Fibroblast of mammary gland (primary cell): ENCODE measurements at places on chromosomes 4 and X.

GRCh38 chrX:33987458-33987857 lies 144.7 kb downstream of the FAM47A start:
- no peak for DNase-seq

GRCh38 chr4:1012034-1012739 lies 761 bp downstream of the FGFRL1 start:
- no peak for DNase-seq

GRCh38 chr4:71907071-71907470 lies 123.2 kb upstream of the GC start:
- DNase-seq, result no peak

GRCh38 chr4:163747293-163747692 lies 252.8 kb downstream of the TMA16 start:
- no peak for DNase-seq

- peak; percentile 8 for DNase-seq
These were observed 259.6 kb downstream of the UNC5C start for GRCh38 chr4:95289028-95289634.

DNA sequence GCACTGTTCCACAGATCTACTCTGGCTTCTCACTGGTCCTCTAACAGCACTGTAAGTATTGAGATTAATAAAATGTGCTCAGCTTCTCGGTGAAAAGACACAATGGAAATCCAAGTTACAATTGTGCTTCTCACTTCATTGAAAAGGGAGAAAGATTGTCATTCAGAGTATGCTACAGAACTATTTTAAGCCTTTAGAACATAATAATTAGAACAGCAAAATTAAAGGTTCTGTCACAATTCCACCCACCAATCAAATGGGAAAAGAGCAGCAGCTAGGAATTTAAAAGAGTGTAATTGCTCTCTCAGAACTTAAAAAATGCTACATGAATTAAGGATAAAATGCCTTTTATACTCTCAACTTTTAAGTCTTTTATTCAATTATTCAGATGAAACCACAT lies 329.4 kb downstream of the ANK2 start:
- no peak for DNase-seq

GRCh38 chrX:22237479-22237878 lies 35.2 kb upstream of the CBLL2 start:
- no peak for DNase-seq

DNA sequence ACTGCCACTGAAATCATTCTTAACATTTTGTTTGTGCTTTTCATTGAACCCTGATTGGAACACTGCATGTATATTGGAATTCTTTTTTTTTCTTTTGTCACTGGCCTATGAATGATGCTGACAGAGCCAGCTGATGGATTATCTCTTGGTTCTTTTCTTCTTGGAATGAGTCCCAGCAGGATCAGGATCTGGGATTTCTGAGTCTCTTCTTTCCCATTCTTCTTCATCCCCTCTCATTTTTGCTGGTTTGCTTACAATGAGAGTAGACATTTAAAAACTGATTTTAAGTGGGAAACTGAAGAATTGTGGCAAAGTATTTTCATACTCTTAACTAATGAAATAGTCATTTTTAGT lies 9.0 kb downstream of the DCUN1D4 start:
- no peak for DNase-seq

GRCh38 chr4:35247047-35247446 lies 997.3 kb downstream of the ARAP2 start:
- DNase-seq, result no peak

- peak; percentile 31 for DNase-seq
These were observed 69.4 kb downstream of the TBC1D9 start for GRCh38 chr4:140686796-140687195.

- peak; percentile 66 for DNase-seq
These were observed 12.8 kb upstream of the ELOVL6 start for GRCh38 chr4:110211007-110211769.

DNA sequence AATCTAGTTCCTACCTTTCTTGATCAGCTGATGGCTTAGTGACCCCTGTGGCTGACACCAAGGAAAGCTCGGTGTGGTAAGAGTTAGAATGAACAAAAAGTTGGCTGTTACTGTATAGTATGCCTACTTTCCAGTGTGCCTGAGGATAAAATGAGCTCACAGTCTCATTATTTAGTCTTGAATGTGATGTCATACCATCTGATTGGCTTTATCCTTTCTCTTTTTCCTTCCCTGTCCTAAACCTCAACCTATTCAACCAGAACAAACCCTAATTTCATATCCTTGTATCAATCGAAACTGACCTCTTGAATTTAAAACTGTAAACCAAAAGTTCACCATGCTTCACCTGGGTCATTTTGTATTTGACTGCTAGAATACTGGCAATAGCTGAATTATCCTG lies 156.4 kb downstream of the PPARGC1A start:
- no peak for DNase-seq

GRCh38 chrX:123860983-123861382 lies 1.1 kb downstream of the XIAP start:
- DNase-seq, result peak; percentile 30

DNA sequence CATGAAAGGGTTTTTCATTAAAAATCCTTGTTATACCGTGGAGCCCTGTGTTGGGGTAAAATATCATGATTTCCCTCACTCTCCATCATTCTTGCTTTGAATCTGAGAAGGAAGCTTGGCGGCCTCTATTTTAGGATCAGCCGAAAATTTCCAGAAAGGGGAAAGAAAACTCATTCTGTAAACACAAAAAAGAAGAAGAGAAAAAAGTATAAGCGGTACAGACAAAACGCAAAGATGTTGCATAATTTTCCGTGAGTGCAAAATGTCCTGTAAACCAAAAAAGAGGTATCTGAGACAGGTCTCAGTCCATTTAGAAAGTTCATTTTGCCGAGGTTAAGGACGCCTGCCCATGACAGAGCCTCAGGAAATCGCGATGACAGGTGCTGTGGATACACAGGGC lies 5.3 kb downstream of the CSF2RA start:
- DNase-seq, result no peak

DNA sequence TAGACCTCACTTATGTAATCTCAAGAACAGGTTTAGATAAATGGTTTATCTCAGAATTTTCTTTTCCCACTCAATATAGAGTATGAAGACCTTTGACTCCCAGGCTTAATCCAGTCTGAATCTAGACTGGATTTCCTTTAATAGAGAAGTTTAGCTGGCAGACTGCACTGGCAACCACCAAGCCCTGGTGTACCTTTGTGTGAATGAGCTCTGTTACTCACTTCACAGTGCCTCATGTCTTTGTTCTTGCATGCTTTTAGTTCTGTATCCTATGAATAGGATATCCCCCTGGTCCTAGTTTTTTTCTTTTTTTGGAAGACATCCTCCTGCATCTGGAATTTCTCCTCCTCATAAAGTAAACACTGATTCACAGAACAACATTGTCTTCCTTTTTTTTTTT lies 53.2 kb upstream of the MCUB start:
- DNase-seq, result no peak

DNA sequence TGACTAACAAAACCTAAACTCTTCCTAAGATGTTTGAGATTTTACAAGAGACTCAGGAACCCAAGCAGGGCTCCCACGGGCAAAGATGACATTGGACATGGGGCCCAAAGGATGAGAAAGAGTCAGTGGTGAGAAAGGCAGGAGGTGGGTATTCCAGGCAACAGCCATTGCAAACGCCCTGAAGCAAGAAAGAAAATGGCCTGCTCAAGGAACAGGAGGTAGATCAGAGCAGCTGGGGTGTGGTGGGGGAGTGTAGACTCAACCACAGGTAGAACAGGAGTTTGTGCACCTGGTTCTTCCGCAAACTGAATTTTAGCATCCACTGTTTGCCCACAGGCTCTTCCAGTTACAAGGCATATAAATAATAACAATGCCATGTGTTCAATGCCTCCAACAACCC lies 3.3 kb downstream of the PPP2R2C start:
- no peak for DNase-seq

- DNase-seq, result no peak
These were observed 12.0 kb downstream of the CYP4V2 start for GRCh38 chr4:186203406-186203805.

GRCh38 chrX:150018931-150019361 lies 80.7 kb upstream of the EOLA2 start:
- peak; percentile 3 for DNase-seq

DNA sequence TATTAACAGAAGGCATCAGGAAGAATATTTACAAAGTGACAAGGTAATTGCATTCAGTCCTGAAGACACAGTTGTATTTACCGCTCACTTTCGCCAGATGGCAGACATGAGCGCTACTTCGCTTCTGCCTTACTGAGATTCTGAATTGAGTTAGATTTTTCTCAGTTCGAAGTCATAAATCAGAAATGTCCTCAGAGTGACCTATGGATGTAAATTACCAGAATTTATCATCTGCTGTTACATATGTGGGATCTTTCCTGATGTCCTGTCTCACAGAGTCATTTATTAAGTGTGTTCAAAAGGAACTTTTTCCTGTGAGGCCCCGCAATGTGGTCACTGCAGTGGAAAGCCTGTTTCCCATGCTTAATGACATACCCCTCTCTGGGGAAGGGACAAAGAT lies 97.3 kb upstream of the DCLK2 start:
- DNase-seq, result peak; percentile 69

DNA sequence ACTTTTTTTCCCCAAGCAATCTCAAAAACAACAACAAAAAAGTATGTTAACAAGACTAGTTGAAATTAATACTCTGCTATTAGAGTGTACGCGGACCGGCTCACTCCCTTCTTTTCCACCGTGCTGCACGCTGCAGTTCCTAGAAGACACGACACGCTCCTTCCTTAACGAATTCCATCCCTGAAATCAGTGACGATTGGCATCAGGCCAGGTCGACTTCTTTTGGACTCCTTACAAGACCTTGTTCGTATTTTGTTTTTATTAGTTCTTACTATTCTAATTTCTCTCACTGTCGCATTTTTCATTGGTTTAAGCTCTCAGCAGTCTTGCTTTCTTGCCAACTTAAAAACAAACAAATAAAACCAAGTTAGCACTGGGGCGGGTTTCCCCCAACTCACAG lies 175.8 kb upstream of the PITX2 start:
- no peak for DNase-seq

DNA sequence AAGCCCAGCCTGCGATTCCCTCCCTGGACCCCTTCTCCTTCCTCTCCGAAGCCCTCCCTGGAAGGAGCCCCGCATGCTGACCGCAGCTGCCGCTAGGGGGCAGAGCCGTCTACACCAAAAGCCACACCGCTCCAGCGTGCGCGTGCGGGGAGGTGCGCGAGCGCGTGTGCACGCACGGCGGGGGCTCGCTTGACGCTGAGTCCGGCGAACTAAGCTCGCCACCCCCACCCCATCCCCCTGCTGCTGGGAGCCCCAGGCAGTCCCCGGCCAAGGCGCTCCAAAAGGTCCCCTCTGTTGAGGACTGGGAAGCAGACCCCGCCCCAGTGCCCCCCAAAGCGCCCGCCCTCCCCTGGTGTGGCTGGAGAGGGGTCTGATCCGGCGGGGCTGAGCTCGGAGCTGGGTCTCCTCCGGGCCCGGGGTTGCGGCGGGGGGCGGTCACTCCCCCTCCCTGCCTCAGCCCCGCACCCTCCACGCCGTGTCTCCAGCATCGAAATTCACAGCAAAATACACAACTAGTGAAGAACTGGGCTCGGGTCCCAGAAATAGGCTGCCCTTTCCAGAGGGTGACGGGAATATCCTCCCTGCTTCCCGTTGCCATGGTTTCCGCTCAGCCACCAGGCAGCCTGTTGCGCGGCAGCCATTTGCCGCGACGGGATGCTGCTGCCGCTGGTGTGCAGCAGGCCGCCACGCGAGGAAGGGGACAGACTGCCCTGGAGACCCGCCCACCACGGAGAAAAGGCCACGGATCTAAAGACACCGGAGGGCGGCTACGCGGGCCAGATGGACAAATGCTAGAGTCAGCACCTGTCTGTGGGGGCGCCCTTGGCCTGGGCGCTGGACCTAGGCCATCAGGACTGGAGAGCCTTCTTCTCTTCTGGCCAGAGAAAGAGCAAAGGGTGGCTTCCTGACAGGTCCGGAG lies 11.2 kb upstream of the CCNQ start:
- DNase-seq, result peak; percentile 59

GRCh38 chr4:155667568-155668511 lies 1.2 kb downstream of the GUCY1A1 start:
- DNase-seq, result peak; percentile 20

GRCh38 chr4:8317474-8317873 lies 47.9 kb downstream of the HTRA3 start:
- no peak for DNase-seq

- no peak for DNase-seq
These were observed 17.7 kb upstream of the ZIC3 start for GRCh38 chrX:137548261-137548660.

DNA sequence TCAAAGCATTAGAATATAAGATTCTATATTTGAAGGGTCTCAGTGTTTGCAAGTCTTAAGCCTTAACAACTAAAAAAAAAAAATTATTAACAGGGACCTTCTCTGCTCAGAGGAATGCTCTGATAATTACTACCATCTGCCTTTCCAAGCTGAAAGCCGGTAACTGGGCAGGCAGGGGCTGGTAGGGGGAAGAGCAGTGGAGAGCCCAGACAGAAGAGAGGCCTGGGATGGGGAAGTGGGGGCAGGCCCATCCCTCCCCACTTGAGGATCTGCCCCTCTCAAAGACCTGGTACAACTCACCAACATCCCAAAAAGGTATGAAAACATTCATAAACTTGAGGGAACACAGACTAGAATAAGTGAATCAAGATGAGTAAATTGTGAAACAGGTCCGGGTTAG lies 113.9 kb downstream of the QDPR start:
- no peak for DNase-seq

GRCh38 chr4:33722800-33723516 lies 2521.4 kb downstream of the ARAP2 start:
- peak; percentile 73 for DNase-seq

GRCh38 chrX:65528705-65529340 lies 5.8 kb downstream of the LAS1L start:
- peak; percentile 30 for DNase-seq

DNA sequence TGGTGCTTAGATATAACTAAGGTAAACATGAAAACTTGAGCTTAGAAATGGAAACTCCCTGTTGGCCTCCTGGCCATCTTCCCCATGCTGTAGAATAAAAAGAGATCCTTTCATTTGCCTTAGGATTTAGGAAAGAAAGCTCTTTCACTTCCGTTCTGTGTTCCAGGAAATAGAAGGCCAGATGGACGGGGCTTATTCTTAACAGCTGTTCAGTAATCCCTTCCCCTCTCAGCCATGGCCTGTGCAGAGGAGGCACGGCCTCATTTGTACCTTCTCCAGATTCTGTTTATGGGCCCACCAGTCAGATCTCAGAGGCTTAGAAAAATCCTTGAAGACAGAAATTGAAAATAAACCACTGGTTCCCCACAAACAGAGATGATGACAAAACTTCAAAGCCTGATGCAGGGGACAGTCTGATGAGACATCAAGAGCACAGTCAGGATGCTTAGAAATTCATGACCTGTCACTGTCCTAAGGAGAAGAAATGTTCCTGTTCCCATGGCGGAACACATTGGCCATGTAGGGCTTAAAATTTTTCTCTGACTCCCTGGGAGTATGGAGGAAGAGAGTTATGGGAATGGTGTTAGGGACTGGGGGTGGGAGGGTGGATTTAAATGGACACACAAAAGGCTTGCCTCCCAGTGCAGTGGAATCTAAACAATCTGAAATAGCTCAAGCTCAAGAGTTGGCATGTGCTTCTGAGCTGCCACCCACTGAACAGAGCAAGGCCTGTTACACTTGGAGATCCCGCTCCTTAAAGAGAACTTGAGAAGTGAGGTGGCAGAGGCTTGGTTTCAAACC lies 188.8 kb downstream of the SOWAHB start:
- no peak for DNase-seq
